Motor neuron (in vitro differentiated cells): ENCODE measurements at places on chromosomes 12 and 14. TPM values are rescaled to one million over a fixed set of nuclear protein-coding genes. Genes with fewer than 3 reads are reported as not detected.

GRCh38 chr12:3041558-3042164, 35.5 kb upstream of the TSPAN9 start:
- ATAC-seq = peak; percentile 90

PLD4 gene
- 1.1 TPM in 2 replicates for total RNA-seq

- ATAC-seq = no peak
Measured at GRCh38 chr14:104075530-104076151, 9.9 kb upstream of the ASPG start.

EMP1 gene
- total RNA-seq = 118 and 134 TPM in 2 replicates

MOK gene
- total RNA-seq = 61.0 and 63.6 TPM in 2 replicates

LDHB gene
- 909 and 1,054 TPM in 2 replicates for total RNA-seq

SDR9C7 gene
- 0.24 and 0.39 TPM in 2 replicates for total RNA-seq

DNA sequence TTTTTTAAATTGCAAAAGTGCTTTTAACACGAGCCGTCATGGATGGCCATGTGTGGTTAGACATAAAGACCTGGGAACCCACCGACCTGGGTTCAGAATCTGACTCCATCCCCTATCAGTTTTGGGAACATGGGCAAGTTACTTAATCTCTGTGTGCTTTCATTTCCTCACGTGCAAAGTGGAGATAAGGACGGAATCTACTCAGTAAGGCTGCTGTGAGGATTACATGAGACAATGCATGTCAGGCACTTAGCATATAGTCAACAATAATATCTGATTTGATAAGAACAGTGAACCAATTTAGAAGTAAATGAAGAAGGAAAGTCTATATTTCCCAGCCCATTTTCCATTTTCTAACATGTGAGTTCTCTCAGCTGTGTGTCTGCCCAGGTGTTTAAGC, 235.4 kb downstream of the SUDS3 start:
- ATAC-seq = no peak

RTN1 gene
- total RNA-seq = 0.17 and 0.19 TPM in 2 replicates

KRT74 gene
- not detected in 2 replicates for total RNA-seq

LYZ gene
- total RNA-seq = 0.31 and 0.59 TPM in 2 replicates

DNA sequence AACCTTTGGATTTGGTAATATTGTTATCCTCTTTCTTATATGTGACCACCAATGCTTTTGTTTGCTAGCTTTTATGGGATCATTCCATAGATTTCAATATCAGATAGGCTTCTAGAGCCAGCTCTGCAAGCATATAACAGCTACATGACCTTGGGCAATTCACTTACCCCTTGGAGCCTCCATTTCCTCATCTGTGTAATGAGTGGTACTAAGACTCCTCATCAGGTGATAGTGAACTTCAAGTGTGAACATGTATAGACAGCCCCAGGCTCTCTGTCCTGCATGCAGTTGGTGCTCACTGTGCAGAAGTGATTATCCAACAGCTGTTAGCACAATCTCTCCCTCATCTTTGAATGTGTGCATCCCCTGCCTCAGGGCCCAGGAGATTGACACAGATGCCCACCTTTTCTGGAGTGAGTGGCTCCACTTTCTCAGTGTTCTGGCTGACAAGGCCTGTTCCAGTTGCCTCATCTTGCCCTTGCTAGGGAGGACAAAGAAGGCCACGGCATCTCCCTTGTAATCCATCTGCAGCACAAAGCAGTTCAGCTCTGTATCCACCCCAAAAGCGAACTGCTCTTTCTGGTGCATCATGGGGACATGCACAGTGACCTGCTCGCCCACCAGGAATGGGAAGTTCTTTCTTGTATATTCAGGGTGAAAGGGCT, 9.2 kb downstream of the SERPINA9 start:
- ATAC-seq = no peak

- ATAC-seq = no peak
Measured at GRCh38 chr12:118356809-118357256, 15.9 kb downstream of the TAOK3 start.

DNA sequence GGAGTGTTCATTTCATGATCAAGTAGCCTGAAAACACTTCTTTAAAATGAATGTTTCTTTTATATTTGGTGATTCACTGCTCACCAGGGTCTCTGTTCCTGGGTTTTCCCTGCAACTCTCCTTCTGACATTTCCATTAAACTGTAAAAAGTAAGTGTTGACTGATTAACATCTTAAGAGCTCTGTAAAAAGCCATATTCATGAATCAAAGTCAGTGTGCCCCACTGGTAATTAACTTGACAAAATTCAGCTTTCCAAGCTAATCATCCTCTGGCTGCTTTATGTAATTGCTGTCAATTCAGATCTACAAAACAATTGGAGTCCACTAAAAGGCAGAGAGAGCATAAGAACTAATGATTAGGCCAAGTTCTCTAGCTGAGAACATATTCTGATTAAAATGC, 41.6 kb downstream of the CNTN1 start:
- peak; percentile 72 for ATAC-seq

COX8C gene
- total RNA-seq = not detected in 2 replicates

DNA sequence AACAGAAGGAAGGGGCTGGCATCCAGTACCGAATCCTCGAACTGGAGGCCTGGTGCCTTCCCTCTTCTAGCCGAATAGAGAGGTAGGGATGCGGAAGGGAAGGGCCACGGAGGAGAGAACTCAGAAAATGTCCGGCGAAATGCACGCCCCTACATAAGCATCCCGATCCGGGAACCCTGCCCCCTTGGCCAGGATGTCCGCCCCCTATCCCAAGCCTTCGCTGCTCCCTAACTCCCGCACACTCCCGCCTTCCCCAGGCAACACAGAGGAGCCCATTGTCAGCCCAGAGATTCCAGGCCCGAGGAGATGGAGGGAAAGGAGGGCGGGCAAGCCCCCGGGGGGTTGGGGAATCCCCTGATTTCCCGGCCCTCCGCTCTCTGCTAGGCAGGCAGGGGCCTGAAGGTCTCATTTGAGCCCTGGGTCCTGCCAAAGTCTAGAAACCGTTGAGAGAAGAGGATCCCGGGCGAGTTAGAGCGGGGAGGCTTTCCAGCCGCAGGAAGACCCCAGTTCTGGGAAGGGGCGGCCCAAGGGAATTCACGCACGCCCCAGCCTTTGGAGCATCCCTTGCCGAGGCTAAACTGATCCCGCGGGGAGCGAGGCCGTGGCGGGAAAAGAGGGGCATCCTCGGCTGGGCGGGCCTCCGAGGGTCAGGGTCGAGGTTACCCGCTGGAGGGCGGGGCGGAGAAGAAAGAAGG, 569 bp upstream of the ARHGEF40 start:
- ATAC-seq = peak; percentile 39

DNA sequence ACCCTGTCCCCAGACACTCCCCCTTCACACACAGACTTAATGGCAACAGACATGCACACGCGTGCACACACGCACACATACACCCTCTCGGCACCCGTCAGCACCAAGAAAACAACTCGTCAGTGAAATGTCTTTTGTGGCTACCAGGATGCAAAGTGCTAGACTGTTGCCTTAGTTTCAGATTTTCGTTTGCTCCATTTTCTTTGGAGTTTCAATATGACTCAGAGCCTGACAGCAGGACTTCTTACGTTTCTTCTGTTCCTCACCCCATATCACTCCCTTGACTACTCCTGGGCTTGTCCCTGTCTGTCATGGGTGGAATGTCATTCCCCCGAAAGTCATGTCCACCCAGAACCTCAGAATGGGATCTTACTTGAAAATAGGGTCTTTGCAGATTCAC, 182.9 kb downstream of the GLT1D1 start:
- no peak for ATAC-seq

DNA sequence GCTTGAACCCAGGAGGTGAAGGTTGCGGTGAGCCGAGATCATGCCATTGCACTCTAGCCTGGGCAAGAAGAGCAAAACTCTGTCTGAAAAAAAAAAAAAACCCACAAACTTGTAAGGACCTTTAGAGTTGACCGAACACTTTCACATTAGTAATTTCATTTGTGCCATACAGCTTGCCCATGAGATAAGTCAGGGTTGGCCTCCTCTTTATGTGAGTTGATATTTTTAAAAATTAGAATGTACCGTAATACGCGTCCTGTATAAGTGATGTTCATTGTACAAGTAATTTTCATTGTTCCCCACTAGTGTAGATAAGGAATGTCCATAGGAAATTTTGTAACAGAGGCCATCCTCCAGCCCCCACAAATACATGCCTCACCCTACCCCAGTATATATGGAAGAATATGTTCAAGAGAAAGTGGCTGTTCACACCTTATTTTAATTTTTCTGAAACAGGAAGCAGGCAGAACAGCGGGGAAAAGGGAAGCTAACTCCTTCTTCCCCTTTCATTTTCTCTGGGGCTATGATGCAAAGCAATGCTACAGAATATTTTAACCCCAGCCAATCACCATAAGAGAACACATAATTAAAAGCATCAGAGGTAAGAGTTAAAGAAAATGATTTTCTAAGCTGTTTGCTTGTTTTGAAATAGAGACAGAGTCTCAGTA, 31.9 kb upstream of the HIF1A start:
- peak; percentile 10 for ATAC-seq

DACT1 gene
- 34.4 and 36.2 TPM in 2 replicates for total RNA-seq

ZNF891 gene
- 1.2 and 1.5 TPM in 2 replicates for total RNA-seq

- peak; percentile 53 for ATAC-seq
Measured at GRCh38 chr12:1117970-1118563, 127.0 kb downstream of the ERC1 start.

NANOG gene
- 0.14 TPM in 1 of 2 replicates, not detected in the other for total RNA-seq
